ENCODE measurements at places on chromosomes 11 and 22. TPM values are rescaled to one million over a fixed set of nuclear protein-coding genes. Genes with fewer than 3 reads are reported as not detected.
A peak's percentile ranks its signal among the peaks of the same experiment; 100 is the strongest.

GRCh38 chr11:61892085-61892370 lies 683 bp upstream of the FADS3 start:
- peak; percentile 18 for ATAC-seq

DNA sequence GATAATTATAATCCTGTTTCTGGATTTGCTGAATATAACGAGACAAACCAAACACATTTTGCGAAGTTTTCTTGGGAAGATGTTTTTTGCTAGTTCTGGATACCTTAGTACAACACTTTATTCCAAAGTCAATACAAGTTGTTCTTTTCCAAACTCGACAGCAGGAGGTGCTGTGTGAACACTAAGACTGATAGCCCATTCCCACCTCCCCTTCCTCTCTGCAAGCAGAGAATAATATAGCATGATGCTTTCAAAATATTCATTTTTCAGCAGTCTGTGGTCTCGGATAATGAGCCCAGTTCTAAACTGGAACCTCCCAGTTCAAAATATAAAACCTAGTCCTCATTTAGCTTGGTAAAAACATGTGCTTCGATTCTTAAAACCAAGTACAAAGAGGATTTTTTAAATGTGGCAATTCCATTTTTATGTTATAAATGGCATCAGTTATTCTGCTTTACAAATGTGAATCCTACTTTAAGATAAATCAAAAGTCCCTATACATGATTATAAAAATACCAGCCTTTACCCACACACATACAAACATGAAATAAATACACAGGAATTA lies 129.1 kb downstream of the DCDC1 start:
- ATAC-seq, result no peak

The GGT5 gene
- total RNA-seq, result not detected

- ATAC-seq, result peak; percentile 22
Measured at GRCh38 chr11:35087648-35088047, 51.3 kb upstream of the CD44 start.

GRCh38 chr22:37459206-37459605 lies 27.0 kb downstream of the MFNG start:
- no peak for ATAC-seq

DNA sequence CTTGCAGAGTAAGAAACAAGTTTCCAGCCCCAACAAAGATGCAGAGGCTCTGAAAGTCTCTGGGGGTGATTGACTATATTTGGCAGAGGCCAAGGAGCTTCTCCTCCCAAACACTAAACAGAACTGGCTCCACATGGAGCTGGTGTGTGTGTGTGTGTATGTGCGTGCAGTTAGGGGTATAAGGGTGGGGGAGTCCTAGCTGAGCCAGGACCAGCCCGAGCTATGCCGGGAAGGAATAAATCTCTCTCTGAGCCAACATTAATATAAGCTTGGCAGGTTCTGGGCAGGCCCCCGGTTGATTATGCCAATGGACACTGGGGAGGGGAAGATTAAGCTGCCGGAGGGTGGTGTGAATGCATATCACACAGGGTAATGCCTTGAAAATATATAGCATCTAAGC lies 324.2 kb downstream of the MIAT start:
- ATAC-seq, result no peak

DNA sequence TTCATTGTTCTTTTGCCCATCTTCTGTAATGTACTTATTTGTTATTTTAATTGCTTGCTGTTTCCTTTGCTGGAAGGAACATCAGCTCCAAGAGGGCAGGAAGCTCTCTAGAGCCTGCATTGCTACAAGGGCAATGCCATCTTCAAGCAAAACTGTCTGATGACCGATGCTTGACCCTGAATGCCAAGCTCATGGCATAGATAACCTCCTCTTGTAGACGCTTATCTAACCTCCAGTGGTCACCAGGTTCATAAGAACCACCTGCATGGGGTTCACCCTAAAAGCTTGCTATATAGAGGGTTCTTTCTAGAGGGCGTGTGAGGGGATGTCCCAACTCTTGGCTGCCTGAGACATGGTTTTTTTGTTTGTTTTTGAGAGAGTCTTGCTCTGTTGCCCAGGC lies 16.5 kb downstream of the FADS3 start:
- ATAC-seq, result no peak

Measured in activated T-helper 17 cell treated with anti-CD3 and anti-CD28 coated beads, Interleukin-2, amount 50 U/mL, for 72 hours (primary cell).